ENCODE measurements at places on chromosomes 7 and 10.

DNA sequence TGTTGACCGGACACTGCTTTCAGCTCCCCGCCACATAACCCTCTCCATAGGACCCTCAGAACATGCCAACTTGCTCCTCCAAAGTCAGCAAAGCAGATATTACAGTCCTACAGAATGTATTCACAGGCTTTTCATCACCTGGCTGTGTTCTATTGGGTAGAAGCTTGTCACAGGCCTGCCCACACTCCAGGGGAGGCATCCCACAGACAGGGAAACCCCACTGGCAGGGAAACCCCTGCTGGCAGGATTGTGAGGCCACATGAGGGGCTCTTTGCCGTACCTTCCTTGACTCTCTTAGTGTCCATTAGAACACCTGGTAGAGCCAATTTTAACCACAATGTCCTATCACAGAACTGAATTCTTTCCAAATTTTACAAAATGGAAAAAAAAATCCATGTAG lies 344.2 kb upstream of the MGMT start:
- no peak for DNase-seq

DNA sequence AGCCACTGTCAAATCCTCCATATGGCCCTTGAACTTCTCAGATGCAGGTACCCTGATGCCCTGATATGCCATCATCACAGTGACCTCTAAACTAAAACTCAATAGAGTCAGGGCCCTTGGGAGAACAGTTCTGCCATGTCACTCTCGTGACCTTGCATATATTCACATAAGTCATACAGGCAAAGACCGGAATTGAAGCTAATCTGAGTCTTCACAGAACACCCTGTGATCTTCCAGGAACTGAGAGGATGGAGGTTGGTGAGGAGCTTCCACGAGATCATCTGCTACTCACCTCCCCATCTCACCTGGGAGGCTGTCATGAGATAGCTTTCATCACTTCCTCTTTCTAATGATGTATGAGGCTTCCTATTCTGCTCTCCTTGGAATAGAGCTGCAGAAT lies 228.7 kb upstream of the CCDC6 start:
- DNase-seq: no peak

GRCh38 chr7:34425631-34426384 lies 232.2 kb upstream of the NPSR1 start:
- DNase-seq: no peak

GRCh38 chr7:159098811-159099655 lies 45.6 kb downstream of the VIPR2 start:
- DNase-seq: no peak

- peak; percentile 25 for DNase-seq
These were observed 9.3 kb upstream of the TET1 start for GRCh38 chr10:68550747-68551411.

Measured in activated CD4-positive, alpha-beta T cell treated with anti-CD3 and anti-CD28 coated beads, Interleukin-2, amount 50 U/mL, for 1 hour (primary cell).